ENCODE measurements at places on chromosomes 5 and 9.

GRCh38 chr5:112183874-112184273, 235.2 kb downstream of the EPB41L4A start:
- no peak for DNase-seq

DNA sequence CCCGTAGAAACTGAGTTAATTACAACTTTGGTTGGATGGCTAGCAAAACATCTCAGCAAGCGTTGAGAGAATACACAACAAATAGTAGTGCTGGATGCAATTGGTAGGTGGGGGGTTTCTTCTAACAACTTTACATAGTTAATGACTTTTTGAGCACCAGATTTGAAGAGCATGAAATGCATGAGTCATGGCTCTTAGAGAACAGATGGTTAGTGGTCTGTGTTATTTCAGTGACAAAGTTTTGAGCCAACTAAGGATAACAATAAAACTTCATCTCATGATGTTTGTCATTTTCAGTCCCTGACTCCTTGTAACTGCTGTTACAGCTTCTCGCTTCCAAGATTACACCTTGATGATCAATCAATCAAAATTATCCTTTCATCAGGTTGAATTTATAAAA, 399.0 kb upstream of the BRINP1 start:
- DNase-seq: no peak

DNA sequence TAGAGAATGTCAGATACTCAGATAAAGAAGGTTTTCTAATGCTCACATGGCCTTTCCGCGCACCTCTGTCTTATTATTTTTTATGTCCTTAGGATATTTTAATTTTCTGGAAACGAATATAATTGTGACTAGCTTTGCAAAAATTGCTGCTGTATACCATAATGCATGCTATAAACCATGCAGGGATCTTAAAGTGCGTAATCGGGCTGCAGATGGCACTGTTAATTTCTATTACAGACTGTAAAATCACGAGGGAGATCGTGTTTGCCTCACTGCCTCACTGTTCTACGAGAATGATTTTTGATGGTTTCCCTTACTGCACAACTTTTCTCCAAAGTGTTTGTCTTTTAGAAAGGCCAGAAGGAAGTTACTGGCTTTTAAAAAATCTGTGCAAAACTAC, 356.1 kb downstream of the TUSC1 start:
- DNase-seq: no peak

DNA sequence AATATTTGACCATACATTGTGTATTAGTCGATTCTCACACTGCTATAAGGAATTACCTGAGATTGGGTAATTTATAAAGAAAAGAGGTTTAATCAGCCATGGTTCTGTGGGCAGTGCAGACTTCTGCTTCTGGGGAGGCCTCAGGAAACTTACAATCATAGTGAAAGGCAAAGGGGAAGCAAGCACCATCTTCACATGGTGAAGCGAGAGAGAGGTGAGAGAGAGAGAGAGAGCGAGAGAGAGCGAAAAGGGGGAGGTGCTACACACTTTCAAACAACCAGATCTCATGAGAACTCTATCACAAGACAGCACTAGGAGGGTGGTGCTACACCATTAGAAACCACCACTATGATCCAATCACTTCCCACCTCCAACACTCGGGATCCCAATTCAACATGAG, 4.1 kb upstream of the GRAMD2B start:
- DNase-seq: no peak

- no peak for DNase-seq
These were observed 379.5 kb downstream of the CDH10 start for GRCh38 chr5:24265306-24265705.

GRCh38 chr5:91283899-91284298, 99.2 kb downstream of the ARRDC3 start:
- no peak for DNase-seq

- no peak for DNase-seq
These were observed 333.5 kb downstream of the CHSY3 start for GRCh38 chr5:130237721-130238120.

GRCh38 chr5:80216096-80216495, 39.8 kb downstream of the SERINC5 start:
- DNase-seq: no peak

- no peak for DNase-seq
These were observed 529.5 kb upstream of the ZNF462 start for GRCh38 chr9:106333481-106333880.

DNA sequence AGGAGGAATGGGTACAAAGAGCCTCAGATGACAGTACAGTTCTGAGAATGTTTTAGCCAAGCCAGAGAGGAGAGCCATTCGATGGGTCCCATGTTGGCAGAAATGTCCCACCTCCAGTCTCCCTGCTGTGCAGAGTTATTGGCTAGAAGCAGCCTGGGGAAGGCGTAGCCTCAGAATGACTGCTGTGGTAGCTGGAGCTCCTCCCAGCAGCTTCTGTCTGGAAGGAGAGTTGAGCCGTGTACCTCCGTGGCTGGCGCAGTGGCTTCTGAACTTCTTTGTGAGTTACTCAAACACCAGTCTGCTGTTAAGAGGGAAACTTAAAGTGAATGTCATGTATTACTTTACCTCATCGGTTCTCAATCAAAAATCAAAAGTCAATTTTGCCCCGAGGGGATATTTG, 193.3 kb upstream of the SNX2 start:
- DNase-seq: no peak

- no peak for DNase-seq
These were observed 5.4 kb downstream of the SLC6A18 start for GRCh38 chr5:1230551-1230950.

- no peak for DNase-seq
These were observed 28.5 kb upstream of the HMCN2 start for GRCh38 chr9:130237076-130237475.

DNA sequence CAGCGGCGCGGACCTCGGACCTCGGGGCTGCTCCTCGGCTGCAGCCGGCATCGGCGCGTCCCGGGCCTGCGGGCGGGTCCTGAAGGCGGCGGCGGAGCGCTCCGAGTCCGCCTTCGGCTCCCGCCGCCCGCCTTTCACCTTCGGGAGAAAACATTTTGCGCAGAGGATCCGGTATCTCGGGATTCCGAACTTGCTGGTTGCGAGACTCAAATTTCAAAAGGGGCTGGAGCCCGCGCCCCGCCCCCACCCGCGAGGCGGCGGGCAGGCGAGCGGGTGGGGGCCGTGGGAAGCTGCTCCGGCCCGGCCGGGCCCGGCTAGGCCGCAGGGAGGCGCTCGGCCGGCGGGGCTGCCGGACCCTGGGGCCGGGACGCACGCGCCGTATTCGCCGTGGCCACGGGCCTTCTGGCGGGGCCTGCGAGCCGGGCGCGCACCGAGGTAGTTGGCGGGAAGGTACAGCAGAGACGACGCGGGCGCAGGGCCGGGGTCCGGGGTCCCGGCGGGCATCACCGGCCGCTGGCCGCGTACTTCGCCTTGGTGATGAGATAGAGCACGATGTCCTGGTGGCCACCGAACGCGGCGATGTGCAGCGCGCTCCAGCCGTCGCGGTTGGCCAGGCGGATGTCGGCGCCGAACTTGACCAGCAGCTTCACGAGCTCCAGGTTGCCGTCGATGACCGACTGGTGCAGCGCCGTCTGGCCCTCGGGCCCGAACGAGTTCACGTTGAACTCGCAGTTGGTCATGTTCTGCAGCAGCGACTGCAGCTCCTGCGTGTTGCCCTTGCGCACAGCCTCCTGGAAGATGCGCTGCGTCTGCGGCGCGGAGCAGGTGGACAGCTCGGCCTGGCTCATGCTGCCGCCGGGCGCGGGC, 757 bp downstream of the NRARP start:
- peak; percentile 62 for DNase-seq

- DNase-seq: no peak
These were observed 123.0 kb upstream of the MEF2C start for GRCh38 chr5:89005990-89006389.

GRCh38 chr5:179874136-179874535, 15.5 kb upstream of the MRNIP start:
- no peak for DNase-seq

- DNase-seq: no peak
These were observed 102.0 kb downstream of the MVB12B start for GRCh38 chr9:126428534-126429175.

DNA sequence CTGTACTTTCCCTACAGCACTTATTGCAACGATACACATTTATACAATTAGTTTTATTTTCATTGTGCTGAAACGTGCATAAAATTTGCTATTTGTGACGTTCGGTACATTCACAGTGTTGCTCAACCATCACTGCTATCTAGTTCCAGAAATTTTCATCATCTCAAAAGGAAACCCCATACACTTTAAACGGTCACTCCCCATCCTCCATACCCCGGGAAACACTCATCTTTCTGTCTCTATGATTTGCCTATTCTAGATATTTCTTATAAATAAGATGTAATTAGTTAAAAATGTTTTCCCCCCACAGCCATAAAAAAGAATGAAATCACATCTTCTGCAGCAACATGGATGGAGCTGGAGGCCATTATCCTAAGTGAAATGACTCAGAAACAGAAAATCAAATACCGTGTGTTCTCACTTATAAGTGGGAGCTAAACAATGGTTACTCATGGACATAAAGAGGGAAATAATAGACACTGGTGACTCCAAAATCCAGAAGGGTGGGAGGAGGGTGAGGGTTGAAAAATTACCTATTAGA, 40.2 kb upstream of the TEX48 start:
- no peak for DNase-seq

GRCh38 chr5:162190-162564, 29.1 kb upstream of the LRRC14B start:
- peak; percentile 63 for DNase-seq

DNA sequence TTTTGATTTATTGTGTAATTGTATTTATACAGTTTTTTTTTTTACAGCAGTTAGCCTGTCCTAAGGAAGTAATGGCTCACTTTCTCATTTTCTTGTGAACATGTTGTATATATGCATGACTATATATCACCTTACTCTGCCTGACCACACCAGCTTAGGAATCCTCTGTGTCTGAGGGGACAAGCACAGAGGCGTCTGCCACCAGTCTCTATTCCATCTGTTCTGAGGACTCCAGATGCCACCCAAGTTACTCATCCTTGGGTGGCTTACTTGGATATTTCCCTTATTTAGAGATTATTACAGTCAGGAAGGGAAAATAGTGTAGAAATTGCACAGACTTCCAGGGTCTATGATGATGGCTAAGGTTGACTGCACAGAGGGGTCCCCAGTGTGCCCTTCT, 256.3 kb upstream of the C9orf72 start:
- DNase-seq: no peak

- DNase-seq: no peak
These were observed 651.7 kb upstream of the WWC1 start for GRCh38 chr5:167639766-167640165.

Data from suprapubic skin (tissue), 4 donors.